Endothelial cell (in vitro differentiated cells): ENCODE measurements at places on chromosomes 4 and X.

DNA sequence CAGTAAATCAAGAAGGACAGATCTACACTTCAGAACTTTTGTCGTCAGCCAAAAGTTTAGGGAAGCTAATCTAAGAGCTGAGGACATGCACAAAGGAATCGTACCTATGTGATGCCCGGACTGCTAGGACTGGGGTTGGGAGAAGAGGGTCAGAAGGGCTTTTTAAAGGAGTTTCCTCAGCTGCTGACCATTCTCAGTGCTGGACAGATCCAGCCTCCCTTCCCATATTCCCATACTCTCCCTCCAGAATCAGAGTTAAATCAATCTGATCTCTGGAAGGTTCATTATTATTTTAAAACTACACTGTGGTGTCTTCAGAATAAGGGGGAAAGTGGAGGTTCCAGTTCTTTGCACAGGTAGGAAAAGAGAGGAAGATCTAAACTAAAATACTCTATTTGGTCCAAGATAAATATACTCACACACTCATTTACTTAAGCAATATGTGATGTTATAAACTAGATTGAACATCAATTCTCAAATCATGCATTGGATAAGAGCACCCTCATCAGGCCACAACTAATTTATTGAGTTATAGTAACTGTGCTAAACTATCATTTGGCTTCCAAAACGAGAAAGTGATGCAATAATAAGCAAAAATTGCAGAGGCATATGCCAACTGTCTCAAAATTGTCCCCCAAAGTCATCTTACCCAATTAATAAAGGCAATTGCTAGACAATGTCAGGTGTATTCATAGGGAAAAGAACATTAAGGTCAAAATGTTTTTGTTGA is 124.7 kb downstream of the HNRNPD start:
- no peak for DNase-seq

DNA sequence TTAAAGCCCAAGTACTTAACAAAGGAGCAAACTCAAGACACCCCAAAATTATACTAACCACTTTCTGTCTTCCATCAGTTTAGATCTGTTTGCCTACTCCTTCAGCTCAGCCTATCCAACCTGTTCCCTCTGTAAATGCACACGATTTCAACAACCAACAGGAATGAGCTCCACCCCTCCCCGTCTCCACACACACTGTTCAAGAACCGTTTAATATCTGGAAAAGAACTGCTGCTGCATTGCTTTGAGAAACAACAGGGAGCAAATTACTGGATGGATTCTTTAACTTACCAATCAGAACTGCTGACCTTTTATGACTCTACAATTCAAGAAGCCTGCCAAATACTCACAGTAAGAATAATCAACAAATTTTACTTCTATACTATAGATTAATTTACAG is 87.0 kb downstream of the FBXW7 start:
- no peak for DNase-seq

- no peak for DNase-seq
These were observed 29.0 kb downstream of the TMPRSS11B start for GRCh38 chr4:68216501-68216900.

DNA sequence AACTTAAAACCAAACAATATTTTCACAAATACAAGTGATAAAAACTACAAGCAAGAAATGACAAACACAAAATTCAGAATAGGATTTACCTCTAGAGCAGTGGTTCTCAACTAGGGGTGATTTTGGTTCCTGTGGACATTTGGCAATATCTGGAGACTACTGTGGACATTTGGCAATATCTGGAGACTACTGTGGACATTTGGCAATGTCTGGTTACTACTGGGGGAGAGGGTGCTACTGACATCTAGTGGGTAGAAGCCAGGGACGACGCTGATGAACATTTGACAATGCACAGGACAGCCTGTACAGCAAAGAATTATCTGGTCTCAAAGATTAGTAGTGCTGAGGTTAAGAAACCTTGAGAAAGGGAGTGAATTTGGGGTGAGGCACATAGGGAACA is 169.8 kb downstream of the CLCN4 start:
- DNase-seq = no peak

- no peak for DNase-seq
These were observed 7.6 kb upstream of the CXCL5 start for GRCh38 chr4:74006009-74006476.

DNA sequence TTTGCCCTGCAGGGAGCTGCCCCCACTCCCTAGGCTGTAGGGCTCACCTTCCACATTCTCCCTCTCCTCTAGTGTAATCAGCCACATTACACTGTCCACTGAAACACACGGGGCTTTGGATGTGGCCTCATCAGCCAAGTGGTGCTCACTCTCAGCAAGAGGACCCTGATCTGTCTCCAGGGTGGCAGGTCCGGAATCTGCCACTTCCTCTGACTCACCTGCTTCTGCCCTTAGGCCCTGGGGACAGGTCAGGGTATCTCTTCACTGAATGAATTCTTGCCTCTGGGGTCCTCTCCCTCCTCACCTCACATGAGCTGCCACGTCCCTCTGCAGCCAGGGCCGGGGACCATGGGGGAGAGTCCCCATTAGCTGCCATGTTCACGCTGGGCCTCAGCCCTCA is 15.9 kb downstream of the ZNF41 start:
- DNase-seq = no peak

DNA sequence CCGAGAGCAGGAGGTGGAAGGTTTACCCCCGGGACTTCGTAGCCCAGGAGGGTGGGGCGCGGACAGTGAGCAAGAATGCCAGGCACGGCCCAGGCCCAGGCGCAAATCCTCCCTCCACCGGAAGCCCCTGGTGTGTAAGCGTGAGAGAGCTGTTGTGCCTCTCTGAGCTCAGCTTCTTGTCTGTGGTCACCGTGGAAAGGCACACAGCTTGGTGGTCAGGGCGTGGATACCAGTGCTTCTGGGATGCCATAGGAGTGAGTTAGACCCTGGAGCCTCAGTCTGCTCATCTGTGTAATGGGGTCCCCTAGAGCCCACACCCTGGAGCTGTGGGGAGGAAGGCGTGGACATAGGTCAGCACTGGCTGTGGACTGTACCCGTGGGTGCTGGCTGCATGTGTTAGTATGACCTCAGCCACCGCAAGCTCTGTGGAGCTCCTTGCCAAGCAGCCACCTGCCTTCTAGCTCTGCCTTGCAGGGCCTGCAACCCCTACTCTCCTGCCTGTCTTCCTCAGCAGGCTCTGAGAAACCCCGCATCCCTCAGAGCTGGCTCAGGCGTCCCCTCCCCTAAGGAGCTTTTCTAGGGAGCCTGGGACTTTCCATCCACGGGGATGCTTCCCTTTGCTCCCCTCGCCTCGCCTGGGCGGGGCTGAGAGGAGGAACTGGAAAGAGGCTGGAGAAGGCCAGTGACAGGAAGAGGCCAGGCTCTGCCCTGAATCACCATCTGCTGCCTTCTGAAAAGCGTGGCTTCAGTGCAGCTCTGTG is 28.0 kb upstream of the AFAP1 start:
- DNase-seq = no peak

GRCh38 chr4:110994781-110995180 is 371.9 kb upstream of the PITX2 start:
- no peak for DNase-seq

- no peak for DNase-seq
These were observed 171.3 kb downstream of the PTTG2 start for GRCh38 chr4:38131371-38132091.

GRCh38 chr4:93828995-93829819 is 654 bp downstream of the ATOH1 start:
- DNase-seq = peak; percentile 22

GRCh38 chrX:2536974-2537373 is 36.2 kb upstream of the DHRSX start:
- no peak for DNase-seq

DNA sequence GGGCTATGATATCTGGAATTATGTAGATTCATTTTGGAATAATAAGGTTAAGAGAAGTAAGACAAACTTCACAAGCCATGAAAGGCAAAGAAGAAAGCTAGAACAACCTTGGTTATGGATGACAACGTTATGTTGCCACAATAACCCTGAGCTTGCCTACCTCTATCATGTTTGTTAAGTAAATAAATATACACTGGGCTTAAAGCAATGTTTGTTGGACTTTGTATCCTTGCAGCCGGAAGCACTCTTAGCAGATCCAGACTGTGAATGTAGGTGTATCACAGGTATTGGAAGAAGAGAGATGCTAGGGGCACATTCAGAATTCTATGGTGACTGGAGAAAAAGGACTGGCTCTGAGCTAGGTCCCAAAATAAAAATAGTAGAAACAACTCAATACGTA is 214.4 kb downstream of the HS3ST1 start:
- no peak for DNase-seq

- DNase-seq = peak; percentile 31
These were observed 82.9 kb downstream of the LAS1L start for GRCh38 chrX:65451663-65452062.

GRCh38 chr4:147003956-147004809 is 58.5 kb upstream of the TTC29 start:
- no peak for DNase-seq

DNA sequence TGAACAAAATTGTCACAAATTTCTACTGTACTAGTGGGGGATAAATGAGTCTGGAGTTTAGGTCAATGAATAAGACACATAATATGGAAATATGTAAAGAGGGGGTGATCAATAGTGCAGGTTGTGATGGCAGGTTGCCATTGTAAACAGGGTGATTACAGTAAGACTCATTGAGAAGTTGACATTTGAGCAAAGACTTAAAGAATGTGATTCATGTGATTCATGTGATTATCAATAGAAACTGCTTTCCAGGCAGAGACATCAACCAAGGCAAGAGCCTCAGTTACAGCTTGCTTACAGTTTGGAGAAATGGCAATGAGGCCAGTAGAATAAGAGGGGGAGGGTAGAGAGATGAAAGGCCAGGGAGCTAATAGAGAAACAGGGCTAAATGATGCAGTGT is 45.8 kb upstream of the GIMD1 start:
- DNase-seq = no peak

DNA sequence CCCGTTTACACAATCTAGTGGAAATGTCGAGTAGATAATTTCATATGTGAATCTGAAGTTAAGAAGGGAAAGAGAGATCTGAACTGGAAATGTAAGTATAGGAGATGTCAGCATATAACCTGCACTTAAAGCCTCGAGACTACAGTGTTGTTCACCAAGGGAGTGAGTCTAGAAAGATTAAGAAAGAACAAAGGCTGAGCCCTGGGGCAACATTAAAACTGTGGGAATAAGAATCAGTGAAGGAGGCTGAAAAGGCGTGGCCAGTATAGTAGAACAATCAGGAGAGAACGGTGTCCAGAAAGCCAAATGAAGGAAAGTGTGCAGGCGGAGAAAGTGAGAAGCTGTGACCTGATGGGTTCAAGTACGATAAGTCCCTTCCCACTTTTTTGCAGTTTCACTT is 118.8 kb upstream of the TENM3 start:
- DNase-seq = no peak

DNA sequence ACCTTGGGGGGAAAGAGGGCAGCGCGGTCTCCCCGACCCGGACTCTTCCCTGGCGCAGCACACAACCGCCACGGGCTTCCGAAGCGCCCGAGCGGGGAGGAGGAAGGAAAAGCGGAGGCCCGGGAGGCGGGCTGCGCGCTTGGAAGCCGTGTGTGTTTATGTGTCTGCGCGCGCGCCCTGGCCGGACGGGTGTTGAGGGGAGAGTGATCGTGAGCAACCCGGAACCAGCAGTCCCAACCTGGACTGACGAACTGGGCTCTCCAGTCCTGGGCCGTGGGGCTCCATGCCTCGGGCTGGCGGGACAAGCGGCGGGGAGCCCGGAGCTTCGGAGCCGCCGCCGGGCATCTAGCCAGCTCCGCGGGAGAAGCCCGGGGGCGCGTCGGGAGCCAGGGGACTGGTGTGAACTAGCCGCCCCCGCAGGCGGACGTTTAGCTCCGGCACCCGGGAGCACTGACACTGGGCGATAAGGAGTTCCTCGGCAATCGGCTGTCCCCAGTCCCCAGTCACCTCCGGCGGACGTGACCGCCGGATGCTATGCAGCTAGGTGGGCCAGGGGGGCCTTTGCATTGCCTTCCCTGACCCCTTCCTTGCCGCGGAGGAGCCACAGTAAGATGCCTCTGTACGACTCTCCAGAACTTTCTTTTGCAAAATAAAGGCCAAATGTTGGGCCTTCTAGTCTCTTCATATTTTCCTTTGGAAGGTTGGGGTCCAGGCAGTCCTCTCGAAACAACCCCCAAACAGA is 74.8 kb upstream of the BCOR start:
- peak; percentile 58 for DNase-seq

DNA sequence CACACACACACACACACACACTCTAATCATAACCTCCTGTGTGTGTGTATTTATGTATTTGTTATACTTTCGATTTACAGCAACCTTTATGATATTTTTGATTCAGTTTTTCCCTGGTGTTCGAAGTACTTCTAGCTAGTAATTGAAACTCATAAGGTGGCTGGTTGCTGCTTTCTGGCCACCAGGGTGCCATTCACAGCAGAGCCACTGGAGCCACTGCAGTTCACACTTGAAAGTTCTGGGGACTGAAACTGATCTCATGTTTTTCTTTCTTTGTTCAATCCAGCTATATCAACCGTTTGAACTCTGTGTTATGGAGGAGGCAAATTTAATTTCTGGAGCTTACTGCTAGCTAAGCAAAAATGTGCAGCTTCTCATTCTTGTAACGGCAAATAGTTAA is 419.4 kb downstream of the ADGRL3 start:
- DNase-seq = no peak

DNA sequence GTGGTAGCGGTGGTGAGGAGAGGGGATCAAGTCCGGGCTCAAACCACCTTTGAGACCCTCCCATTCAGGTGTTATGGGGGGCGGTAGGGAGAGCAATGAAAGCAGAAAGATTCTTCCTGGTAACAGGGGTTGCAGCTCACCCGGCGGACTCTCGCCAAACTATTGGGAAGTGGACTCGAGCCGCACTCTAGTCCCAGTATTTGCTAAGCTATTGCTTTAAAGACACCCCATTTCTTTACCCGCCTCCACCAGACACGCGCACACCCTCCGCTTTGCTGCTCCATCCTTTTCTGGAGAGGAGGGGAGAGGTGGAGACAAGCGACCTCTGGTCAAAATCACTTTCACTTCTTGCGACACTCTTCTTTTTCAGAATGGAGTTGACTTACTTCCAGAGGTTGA is 625 bp upstream of the GABRA4 start:
- DNase-seq = no peak

DNA sequence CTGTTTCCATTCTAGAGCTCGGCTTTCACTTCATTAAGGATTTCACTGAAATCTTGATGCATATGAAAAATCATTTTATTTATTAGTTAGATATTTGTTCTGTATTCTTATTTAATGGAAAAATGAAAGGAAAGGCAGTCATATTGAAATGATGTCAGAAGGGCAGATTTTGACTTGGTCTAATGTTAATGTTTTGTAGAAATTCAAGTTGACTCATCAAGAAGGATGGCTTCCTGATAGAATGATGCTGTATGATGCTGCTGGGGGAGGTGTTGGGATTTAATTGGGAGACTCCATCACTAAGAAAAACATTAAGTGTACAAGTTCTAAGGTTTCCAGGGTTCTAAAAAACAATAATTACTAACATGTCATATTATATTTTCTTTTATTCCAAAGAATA is 204.8 kb downstream of the PDGFC start:
- no peak for DNase-seq

- DNase-seq = no peak
These were observed 578.2 kb downstream of the KLHL13 start for GRCh38 chrX:117538178-117539089.

GRCh38 chr4:123649645-123650391 is 253.2 kb downstream of the SPRY1 start:
- DNase-seq = no peak
